Nephron progenitor cell (in vitro differentiated cells): ENCODE measurements at places on chromosomes 16 and 17.
A peak's percentile ranks its signal among the peaks of the same experiment; 100 is the strongest.

DNA sequence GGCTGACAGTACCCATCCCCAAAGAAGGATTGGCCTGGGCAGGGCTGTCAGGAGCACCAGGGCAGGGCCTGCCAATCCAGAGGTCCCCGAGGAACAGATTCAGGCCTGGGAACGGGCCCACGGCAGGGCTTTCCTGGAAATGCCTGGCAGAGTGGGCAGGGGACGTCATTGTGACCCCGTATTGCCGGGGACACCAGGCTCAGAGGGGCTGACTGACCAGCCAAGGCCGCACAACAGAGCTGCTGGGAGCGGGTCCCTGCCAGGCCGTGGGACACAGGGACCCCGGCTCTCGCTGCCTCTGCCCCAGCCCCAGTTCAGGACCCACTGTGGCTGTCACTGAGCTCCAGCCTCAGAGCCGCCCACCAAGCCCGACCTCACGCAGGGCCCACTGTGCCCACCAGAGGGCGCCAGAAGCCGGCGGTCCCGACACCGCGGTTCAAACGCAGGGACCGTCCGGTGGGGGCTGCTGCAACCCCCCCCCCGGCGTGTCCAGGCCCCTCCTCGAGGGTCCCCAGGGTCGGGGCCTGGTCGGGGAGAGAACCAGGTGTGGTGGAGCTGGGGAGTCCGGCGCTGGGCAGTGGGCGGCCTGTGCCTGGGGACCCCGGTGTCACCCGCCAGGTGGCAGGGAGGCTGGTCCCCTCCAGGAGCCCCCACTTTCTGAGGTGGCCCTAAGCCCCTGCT is 15.2 kb upstream of the SSTR5 start:
- DNase-seq = peak; percentile 72

DNA sequence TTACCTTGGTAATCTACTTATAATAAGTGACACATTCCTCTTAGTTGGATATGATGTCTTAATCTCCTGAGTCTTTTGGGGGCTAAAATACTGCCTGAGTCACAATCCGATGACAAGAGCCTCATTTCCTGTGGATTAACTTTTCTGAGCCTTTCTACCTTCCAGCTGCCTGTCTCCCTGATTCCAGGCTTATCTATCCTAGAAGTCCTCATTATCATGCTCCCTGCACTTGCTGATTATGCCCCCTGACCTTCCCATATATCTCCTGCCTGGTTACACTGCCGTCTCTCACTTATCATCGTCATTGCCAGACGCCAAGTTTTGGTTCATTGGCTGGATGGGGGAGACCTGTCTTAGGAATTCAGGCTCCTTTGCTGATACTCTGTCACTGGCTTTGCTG is 727.4 kb upstream of the CA10 start:
- no peak for DNase-seq

- no peak for DNase-seq
Observed at GRCh38 chr16:8730335-8730915, 56.0 kb downstream of the ABAT start.

DNA sequence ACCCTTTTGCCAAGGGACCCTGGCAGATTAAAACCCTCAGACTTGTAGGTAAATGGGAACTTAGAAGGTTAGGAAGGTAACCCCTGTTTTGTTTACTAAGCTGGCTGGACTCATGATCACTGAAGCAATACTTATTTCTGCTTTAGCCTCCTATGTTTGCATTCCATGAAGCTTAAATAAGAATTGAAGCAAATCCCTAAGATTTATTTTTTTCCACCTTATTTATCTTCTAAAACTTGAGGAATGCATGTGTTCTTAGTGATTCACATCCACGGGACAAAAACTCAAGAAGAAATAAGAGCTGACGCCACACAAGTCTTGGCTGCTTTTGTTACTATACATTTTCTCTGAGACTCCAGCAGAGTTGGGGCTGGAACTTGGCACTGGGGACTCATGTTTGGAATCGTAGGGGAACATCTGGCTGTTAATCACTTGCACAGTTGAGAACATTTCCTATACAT is 35.5 kb downstream of the CLUAP1 start:
- no peak for DNase-seq

DNA sequence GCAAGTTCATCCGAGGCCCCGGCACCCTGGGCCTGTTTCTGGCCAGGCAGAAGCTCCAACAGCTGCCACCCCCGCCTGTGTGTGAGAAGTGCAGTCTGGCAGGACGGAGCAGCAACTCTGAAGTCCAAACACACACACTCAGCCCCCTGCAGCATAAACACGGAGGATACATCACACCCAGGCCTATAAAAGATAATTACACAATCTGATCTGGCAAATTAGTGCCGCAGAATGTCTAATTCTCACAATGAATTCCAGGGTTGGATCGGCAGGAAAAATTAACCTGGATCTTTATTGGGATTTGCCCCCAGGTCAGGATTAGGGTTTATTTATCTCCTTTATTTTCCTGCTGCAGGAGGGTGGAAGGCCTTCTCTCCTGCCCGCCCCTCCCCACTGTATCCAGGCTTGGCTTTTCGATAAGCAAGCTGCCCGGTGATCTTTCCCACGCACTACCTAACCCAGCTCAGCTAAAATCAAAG is 311.4 kb downstream of the SOX9 start:
- no peak for DNase-seq
